ENCODE measurements at places on chromosomes 7 and 10. TPM values are rescaled to one million over a fixed set of nuclear protein-coding genes. Genes with fewer than 3 reads are reported as not detected.

- no peak for DNase-seq
Observed at GRCh38 chr10:3631701-3632330, 153.2 kb downstream of the KLF6 start.

Gene CACUL1
- 18.2 TPM for total RNA-seq

DNA sequence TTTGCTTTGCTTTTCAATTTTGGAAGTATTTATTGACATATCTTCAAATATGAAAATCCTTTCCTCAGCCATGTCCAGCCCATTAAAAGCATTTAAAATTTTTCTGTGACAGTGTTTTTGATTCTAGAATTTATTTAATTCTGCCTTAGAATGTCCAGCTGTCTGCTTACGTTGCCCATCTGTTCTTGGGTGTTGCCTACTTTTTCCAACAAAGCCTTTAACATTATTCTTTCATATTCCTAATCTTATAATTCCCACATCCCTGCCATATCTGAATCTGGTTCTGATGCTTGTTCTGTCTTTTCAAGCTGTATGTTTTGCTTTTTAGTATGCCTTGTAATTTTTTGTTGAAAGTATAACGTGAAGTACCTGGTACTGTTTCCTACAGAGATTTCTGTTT is 204.7 kb upstream of the VSTM2A start:
- DNase-seq: no peak

DNA sequence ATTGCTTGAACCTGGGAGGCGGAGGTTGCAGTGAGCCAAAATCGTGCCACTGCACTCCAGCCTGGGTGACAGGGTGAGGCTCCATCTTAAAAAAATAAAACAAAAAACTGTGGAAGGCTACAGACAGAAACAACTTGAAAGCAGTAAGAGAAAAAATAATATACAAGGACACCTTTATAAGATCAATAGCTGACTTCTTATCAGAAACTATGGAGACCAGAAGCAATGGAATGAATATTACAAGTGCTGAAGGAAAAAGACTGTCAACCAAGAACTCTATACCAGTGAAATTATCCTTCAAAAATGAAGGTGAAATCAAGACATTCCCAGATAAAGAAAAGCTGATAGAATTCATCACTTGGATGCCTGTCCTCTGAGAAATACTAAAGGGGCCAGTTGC is 49.0 kb downstream of the RBAK start:
- DNase-seq: no peak

DNA sequence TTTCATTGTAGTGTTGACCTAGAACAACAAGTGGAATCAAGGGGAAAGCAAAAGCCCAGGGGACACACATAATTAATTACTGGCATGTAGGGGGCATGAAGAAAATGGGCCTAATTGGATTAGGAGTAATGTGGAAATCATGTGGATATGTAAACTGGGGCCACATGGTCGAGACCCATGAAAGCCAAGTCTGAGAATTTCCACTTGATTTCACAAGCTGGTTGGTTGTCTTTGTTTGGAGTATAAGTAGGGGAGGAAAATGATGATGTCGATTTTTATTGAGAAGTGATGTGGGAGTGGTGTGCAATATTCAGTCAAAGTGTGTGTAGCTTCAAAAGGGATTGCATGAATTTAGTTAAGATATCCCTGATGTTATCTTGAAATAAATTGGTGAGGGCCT is 131.8 kb downstream of the LRRC4 start:
- no peak for DNase-seq

Gene GPER1
- total RNA-seq: 0.13 TPM

- DNase-seq: no peak
Observed at GRCh38 chr7:150520145-150520544, 5.5 kb downstream of the GIMAP7 start.

Gene HELLS
- 2.8 TPM for total RNA-seq

GRCh38 chr10:12422189-12422588 is 72.8 kb downstream of the CAMK1D start:
- peak; percentile 2 for DNase-seq

Gene CALML5
- total RNA-seq: 0.79 TPM

GRCh38 chr10:63780101-63780500 is 258.9 kb downstream of the REEP3 start:
- no peak for DNase-seq

Gene OPALIN
- not detected for total RNA-seq

DNA sequence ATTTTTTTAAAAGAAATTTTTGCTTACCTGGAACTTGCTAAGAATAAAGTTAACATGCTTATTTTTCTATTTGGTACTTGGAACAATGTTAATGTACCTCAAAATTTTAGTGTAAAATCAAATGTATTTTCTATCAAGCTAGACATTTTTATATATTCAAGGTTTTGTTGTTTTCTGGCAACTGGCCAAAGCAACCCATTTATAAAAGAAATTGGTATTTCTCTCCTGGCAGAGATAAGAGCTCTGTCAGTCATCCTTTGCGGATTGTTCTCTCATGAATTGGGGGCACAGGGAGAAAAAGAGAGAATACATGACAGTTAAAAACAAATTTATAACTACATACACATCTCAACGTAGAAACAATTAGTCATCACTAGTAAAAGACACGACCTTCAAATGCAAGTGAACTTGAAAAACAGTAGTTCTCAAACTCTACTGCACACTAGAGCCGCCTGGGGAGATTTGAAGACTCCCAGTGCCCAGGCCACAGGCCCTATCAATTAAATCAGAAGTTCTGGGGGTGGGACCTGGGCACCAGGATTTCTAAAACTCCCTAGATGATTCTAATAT is 152.4 kb upstream of the LAMB4 start:
- DNase-seq: no peak

DNA sequence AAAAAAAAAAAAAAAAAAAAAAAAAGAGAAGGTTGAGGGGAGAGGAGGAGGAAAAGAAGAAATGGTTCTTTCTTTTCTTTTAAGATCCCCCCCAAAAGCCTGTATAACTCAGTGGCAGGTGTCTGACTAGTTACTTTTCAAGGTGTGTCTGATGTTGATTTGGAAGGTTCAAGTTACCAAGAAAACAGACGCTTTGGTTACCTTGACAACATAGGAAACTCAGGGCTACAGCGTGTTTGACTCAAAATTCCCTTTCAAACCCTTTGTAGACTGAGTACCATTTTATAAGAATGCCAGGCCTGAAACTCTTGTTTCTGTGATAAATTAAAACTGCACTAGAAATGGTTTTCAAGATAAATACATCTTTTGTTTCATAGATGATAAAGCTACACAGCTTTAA is 286.8 kb downstream of the SKIDA1 start:
- DNase-seq: peak; percentile 14

DNA sequence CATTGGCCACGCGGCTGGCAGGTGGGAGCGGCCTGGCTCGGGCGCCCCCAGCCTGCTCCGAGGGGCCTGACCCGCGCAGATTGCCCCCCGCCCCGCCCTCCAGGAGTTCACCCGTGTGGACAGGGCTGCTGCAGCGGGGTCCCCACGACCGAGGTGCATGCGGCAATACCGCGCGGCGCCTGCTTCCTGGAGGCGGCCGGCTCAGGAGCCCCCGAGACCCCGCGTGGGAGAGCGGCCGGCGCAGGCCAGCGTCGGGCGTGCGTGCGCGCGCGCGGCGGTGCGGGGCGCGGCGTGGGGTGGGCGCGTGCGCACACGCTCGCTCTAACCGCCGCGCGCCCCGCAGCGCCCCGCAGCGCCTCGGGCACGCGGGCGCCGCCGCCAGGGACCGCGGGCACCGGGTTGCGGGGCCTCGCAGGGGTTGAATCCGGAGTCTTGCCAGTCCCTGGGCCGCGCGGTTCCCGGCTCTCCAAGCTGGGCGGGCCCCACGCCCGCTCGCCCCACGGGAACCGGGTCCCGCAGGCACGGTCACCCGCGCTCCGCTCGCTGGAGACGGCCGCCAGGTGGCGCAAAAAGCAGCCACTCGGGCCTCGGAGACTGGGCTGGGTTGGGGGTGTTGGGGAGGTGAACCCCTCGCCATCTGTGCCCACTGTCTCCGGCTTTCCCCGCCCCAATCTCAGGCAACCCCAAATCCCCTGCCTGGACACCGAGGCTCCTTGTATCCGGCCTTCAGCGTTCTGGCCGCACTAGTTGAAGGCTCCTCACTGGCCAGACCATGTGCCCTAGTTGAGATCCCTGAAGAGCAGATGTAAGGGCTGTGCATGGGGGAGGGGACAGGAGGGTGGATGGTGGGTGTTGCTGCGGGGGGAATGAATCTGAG is 1.3 kb upstream of the ACHE start:
- no peak for DNase-seq

Gene PPP1R9A
- total RNA-seq: 1.0 TPM

GRCh38 chr10:62637249-62638061 is 167.1 kb upstream of the ADO start:
- DNase-seq: peak; percentile 81

Gene LEP
- total RNA-seq: under 0.01 TPM

DNA sequence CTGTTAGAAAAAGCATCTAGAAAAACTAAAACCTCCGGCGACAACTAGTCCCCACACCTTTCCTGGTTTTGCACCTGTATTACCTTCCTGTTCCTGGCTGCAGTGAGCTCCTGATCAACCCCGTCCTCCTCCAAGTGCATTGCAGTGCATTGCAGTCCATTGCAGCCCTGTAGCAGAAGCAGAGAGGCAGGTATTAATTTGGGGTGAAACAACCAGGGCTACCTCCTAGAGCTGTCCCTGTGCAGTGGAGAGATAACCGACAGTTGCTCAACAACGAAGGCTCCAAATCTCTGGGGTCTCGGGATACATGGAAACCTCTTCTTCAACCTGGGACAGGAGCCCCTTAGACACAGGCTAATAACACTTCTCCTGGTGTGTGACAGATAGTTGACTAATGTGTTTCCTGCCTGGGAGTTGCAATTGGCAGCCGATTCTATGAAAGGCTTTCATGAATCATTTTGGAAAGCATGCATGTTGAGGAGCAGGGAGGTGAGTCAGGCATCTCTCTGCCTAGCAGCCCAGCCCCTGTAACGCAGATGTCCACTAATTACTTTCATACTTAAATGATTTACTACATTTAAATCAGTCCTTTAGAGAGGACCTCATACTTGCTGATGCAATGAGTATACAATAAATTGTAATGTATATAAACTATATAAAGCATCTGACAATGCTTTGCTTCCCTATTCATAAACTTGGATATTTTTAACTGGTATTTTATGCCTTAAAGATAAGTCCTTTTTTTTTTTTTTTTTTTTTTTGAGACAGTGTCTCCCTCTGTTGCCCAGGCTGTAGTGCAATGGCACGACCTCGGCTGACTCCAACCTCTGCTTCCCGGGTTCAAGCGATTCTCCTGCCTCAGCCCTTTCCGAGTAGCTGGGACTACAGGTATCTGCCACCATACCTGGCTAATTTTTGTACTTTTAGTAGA is 59.0 kb downstream of the PRR15 start:
- peak; percentile 98 for DNase-seq

GRCh38 chr7:94307399-94308048 is 87.2 kb upstream of the COL1A2 start:
- DNase-seq: peak; percentile 22

GRCh38 chr10:43861966-43862751 is 213.5 kb upstream of the ZNF32 start:
- no peak for DNase-seq

DNA sequence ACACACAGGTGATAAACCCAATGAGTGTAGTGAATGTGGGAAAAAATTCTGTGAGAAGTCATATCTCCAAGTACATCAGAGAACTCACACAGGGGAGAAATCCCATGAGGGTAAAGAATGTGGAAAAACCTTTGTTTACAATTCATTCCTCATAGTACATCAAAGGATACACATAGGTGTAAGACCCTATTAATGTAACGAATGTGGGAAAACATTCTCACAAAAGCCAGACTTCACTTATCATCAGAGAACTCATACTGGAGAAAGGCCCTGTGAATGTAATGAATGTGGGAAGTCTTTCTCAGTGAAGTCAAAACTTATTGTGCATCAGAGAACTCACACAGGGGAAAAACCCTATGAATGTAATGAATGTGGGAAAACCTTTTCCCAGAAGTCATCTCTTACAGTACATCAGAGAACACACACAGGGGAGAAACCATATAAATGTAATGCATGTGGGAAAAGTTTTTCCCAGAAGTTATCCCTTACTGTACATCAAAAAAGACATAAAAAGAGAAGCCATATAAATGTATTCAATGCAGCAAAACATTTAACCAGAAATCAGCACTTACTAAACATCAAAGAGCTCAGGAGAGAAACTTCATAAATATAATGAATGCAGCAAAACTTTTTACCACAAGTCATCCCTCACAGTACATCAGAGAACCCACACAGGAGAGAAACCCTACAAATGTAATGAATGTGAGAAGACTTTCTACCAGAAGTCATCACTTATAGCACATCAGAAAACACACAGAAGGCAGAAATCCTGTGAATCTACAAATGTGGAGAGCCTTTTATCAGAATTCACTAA is 49.8 kb downstream of the ZNF239 start:
- no peak for DNase-seq

DNA sequence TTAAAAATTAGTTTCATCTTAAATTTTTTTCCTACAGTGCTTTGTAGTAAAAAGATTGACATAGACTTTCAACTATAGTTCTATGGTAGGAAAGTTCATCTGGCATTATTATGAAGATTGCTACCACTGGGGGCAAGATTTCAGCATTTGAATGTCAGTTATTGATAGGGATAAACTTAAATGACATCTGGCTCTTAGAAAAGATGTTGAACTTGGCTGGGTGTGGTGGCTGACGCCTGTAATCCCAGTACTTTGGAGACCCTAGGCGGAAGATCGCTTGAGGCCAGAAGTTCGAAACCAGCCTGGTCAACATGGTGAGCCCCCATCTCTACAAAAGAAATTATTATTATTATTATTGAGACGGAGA is 1.4 kb upstream of the TRA2A start:
- DNase-seq: no peak

GRCh38 chr7:152544971-152545619 is 109.3 kb upstream of the KMT2C start:
- no peak for DNase-seq

- DNase-seq: no peak
Observed at GRCh38 chr10:75552171-75552570, 120.7 kb downstream of the LRMDA start.

DNA sequence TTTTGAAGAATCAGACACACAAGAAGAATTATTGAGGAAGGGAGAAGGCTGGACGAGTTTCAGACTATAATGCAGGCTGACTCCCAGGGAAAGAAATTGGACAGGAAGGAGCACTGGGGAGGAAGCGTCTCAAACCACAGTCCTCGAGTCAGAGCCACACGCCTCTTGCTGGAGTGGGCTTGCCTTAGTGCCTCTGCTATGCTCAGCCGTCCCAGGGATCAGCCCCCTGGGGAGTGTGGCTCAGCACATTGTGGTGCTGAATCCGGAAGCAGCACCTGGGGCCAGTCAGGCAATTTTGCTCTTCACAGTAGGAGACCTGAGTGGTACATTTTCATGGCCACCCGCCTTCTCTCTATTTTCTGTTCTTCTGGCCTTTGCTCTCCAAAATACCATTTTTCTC is 67.4 kb upstream of the SLC35G1 start:
- no peak for DNase-seq

Gene CPVL
- not detected for total RNA-seq

GRCh38 chr10:7410862-7411670 is at the start of gene SFMBT2:
Gene SFMBT2, minus strand, starts transcription at chr10:7411034. Its CDS starts 29,136 bp downstream, at chr10:7381898.
- peak; percentile 21 for DNase-seq

- DNase-seq: peak; percentile 4
Observed at GRCh38 chr10:1366811-1367425, 310.7 kb downstream of the WDR37 start.

Measured in bronchial epithelial cell (primary cell).